ENCODE measurements at places on chromosomes 2 and 18.

GRCh38 chr2:100766806-100767205, 53.1 kb upstream of the NPAS2 start:
- no peak for DNase-seq

- DNase-seq = no peak
Observed at GRCh38 chr2:25981596-25982272, 563 bp downstream of the KIF3C start.

DNA sequence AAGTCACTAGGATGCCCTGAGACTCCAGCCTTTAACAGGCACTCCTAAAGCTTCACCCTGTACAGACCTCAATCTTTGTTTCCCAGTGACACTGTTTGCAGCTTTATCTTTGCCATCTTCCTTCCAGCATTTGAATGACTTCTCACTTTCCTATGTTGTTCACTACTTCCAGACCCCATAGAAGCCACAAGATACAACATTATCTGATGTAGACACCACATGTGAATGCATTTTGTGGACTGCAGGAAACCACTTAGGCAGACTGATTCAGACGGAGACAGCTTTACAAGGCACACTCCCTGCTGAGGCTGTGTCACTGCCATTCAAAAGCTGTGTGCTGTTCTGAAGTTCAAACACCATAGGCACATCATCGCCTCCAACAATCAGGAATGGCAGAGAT, 67.3 kb upstream of the SPATS2L start:
- peak; percentile 26 for DNase-seq

- no peak for DNase-seq
Observed at GRCh38 chr2:62313449-62314227, 117.7 kb downstream of the B3GNT2 start.

DNA sequence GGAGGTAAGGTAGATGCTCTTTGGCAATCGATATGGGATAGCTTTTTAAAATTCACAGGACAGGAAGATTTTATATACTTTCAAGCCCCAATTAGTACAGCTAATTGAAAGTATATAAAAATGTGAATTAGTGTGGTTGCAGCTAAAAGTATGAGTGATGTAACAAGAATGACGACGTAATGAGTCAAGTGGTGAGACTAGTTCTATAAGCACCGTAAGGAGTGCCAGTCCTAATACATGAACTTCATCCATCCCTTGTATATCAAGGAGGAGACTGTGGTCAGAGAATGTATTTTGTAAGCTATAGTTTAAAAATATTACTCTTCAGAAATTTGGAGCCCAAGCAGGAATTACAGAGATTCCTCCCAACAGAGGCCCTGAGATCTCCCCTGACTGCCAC, 25.8 kb downstream of the DNAJC27 start:
- peak; percentile 13 for DNase-seq

- no peak for DNase-seq
Observed at GRCh38 chr18:30712383-30712782, 330.2 kb downstream of the DSC3 start.

GRCh38 chr2:196335221-196335634, 163.8 kb upstream of the STK17B start:
- peak; percentile 68 for DNase-seq

DNA sequence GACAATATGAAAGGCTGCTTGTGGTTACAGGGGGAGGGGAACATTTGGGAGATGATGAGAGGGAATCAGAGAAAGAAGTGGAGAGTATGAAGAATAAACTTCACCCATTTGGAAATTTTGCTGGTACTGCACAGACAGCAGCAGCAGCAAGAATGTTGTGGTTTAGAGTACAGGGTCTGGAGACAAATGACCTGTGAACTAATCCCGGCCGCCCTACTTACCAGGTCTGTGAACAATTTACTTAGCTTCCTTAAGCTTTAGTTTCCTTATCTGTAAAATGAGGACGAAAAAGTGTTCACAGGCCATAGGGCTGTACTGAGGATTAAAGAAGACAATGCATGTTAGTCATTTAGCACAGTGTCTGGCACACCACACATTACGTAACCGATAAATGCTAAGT, 685.4 kb upstream of the CELF4 start:
- DNase-seq = no peak

DNA sequence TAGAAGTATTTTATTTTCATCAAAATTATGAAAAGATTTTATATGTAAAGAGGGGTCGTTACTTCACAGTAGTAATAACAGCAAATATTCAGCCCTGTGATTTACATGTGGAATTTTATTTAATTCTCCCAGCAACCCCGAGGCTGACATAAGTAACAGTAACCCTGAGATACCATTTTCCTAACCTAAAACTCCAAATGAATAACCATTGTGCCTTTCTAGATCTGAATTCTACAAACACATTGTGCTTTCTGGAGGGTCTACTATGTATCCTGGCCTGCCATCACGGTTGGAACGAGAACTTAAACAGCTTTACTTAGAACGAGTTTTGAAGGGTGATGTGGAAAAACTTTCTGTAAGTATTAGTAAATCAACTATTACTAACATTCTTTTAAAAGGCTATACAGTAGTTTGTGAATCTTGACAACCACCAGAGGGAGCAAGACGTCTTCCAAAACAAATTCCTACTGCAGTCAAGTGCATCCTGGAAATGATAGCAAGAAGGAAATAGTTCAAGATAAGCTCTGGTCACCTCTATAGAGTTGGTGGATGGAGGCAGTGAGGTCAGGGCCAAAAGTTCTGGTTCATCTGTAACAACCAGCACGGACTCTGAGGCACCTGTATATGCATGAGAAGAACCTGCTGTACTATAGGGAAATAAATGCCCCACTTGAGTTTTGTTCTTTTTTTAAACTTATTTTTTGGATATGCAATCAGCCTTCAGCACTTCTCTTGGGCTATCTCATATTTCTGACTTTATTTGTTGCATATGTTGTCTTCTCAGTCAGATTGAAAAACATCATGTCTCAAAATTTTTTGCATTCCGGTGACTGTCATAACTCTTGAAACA, 37.4 kb downstream of the ACTR2 start:
- DNase-seq = peak; percentile 76

- no peak for DNase-seq
Observed at GRCh38 chr18:42901161-42901560, 214.3 kb downstream of the RIT2 start.

- no peak for DNase-seq
Observed at GRCh38 chr18:39208190-39208589, 1642.6 kb upstream of the CELF4 start.

- DNase-seq = no peak
Observed at GRCh38 chr2:219998714-219999227, 371.3 kb downstream of the SLC4A3 start.

- DNase-seq = no peak
Observed at GRCh38 chr2:230325316-230326243, 1.4 kb upstream of the SP140L start.

GRCh38 chr2:239354132-239354790, 46.6 kb downstream of the HDAC4 start:
- no peak for DNase-seq

- peak; percentile 75 for DNase-seq
Observed at GRCh38 chr2:171598713-171599319, 76.5 kb downstream of the CYBRD1 start.

- peak; percentile 82 for DNase-seq
Observed at GRCh38 chr2:43333656-43334144, 107.3 kb upstream of the ZFP36L2 start.

GRCh38 chr2:237256887-237257286, 157.1 kb downstream of the COL6A3 start:
- peak; percentile 51 for DNase-seq

- DNase-seq = no peak
Observed at GRCh38 chr2:184402381-184402780, 195.9 kb upstream of the ZNF804A start.

DNA sequence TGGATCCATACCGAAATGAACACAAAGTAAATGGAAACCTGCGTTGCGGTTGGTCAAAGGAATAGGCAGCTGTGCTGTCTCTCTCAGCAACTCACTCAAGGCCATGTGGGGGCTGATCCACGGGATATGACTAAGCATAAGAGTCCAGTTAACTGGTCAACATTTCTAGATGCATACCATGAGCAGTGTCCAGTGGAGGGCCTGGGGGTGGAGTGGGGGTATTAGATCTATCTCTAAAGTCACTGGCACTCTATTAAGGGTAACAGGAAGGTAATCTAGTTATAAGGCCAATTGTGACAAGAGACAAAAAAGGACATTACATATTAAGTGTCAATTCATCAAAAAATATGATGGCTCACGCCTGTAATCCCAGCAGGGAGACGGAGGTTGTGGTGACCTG, 136.8 kb downstream of the TTC32 start:
- DNase-seq = peak; percentile 25

DNA sequence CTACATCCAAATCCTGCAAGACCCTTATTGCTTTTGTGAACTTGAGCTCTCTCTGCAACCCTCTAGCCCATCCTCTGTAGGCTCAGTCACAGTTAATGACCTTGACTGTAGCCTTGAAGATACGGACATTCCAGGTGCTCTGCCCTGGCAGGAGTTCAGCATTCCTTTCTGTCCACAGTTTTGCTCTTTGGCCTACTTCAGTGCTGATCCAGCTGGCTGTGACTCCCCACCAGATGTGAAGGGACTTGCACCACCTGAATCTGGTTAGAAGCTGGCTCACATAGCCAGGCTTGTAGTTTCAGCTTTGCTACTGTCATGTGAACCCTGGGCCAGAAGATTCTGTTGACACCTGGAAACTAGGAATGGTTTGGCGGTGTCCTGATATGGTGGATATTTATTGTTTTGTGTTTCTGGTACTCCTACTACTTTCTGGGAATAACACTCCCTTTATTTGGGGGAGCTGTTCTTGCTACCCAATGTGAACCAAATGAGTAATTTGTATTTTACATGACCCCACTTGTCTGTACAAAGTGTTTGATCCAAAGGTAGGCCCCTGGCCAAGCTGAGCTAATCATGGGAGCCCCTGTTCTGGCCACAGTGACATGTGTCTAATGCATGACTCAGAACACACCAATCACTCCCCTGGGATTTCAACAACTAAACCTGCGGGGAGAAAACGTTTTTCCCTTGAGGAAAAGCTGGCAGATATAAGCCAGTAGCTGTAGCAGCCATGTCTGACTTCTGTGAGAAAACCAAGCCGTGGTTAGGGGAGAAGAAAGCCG, 73.4 kb downstream of the CDCA7 start:
- DNase-seq = peak; percentile 60

DNA sequence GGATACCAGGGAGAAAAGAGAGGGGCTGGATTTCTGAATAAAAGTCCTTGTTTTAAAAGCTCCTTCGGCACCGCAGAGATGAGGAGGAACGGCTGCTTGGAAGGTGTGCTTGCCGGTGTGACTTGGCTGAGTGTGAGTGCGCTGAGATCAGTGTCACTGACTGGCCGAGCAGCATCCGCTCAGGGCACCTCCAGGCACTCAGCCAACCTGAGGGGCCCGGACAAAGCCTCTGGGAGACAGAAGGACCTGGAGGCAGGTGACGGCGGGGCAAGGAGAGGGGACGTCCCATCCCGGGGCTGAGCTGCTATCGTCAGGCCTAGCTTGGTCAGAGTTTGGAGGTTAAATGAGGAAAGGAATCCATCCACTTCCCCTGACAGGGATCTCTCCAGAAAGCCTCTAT, 16.8 kb upstream of the ALLC start:
- no peak for DNase-seq

DNA sequence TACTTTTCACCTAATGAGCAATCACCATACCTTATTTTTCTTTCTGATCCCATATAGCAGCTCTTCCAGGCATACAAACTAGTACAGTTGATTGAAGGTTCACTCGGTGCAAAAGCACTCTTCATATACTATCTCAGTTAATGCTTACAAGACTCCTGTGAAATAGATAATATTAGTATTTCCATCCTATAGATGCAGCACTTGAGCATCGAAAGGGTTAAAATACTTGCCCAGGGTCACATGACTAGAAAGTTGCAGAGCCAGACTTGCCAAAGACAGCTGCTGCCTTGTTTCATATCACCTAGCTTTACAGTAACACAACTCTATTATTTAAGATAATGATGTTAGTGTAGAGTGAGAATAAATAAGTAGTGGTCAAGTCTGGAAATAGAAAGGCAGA, 466.0 kb upstream of the TNP1 start:
- no peak for DNase-seq

DNA sequence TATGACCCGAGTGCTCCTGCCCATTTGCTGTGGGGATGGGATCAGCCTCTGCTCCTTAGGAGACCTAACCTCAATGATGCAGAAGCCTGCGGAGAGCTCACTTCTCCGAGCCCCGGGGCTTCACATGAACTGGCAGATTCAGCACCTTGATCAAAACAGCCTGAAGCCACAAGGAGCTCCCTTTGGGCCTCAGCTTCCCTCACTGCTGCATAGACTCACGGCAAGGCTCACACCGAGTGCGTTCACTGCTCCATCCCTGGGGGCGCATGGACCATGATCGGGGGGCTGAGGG, 33.0 kb downstream of the CRACDL start:
- DNase-seq = no peak

DNA sequence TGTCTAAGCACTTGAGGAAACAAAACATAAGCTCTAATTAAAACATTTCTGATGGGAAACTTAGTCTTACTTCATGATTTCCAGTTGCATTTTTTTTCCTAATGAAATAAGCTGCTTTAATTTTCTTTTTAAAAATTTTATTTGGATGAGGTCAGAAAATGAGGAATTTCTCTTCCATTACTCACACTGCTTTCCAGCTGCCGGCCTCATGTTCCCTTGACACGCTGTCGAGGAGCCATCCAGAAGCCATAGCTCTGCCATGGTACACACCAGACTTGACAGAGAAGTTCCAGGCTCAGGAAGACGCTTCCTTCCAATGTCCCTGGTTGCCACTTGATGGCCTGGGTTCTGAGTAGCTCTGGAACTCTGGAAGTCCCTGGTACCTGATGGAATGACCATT, 12.1 kb upstream of the MAPRE2 start:
- peak; percentile 74 for DNase-seq

DNA sequence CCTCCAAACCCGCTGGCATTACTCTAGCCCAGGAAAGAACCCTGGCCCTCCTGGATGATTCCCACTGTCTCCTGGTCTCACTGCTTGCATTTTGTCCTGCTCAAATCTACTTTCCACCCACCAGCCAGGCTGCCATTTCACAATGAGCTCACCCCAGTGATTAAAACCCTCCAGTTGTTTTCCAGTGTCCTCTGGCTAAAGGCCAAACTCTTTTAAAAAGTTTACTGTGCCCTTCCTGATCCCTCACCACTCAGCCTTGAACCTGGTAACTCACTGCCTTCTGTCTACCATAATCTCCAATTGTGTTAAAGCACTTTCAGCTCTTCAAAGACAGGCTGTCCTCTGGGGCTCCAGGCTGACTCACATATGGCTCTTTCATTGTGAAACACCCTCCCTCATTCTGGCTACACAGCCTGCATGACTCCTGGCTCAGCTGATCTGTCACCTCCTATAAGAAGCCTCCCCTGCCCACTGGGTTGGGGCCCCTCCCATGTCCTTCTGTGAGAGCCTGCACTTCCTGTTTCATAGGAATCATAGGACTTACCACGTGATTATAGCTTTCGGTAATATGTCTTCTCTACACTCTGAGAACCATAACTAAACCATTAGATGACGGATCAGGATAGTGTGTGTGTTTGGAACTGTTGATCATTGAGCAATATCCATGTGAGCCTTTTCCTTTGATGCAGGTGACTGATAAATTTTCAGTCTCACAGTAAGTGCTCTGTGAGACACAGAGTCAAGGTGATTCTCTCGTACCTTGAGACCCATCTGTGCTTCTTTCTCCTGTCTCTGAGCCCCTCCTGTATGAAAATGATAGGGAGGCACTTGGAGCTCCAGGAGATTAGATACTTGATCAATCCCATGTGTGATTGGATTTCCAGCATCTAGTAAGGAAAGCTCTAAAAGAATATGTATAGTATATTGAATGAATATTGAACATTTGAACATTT, 590.8 kb upstream of the ID2 start:
- DNase-seq = peak; percentile 97

GRCh38 chr18:34483198-34483597, 226.9 kb upstream of the DTNA start:
- no peak for DNase-seq

Data from LHCN-M2 (cell line).